ENCODE measurements at places on chromosomes 4 and X.

GRCh38 chr4:2587213-2587823 lies 50.9 kb downstream of the FAM193A start:
- no peak for DNase-seq

GRCh38 chr4:101355246-101355645 lies 7.9 kb upstream of the PPP3CA start:
- DNase-seq = no peak

DNA sequence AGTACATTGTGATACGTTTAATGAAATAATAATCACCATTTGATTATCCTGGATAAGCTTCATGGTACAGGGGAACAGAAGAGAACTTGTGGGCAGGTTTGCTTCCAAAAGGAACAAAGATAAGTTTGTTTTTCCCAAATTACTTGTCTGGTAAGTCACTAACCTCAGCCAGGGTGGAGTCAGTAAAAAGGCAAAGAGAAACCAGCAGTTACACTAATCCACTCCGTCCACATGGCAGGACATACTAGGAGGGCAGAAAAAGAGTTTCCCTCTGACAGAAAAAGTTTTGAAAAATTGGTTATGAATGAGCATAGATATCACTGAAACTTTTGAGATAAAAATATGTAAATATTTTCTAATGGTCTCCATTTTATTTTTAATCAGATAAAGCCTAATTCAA lies 285.9 kb downstream of the IL15 start:
- no peak for DNase-seq

DNA sequence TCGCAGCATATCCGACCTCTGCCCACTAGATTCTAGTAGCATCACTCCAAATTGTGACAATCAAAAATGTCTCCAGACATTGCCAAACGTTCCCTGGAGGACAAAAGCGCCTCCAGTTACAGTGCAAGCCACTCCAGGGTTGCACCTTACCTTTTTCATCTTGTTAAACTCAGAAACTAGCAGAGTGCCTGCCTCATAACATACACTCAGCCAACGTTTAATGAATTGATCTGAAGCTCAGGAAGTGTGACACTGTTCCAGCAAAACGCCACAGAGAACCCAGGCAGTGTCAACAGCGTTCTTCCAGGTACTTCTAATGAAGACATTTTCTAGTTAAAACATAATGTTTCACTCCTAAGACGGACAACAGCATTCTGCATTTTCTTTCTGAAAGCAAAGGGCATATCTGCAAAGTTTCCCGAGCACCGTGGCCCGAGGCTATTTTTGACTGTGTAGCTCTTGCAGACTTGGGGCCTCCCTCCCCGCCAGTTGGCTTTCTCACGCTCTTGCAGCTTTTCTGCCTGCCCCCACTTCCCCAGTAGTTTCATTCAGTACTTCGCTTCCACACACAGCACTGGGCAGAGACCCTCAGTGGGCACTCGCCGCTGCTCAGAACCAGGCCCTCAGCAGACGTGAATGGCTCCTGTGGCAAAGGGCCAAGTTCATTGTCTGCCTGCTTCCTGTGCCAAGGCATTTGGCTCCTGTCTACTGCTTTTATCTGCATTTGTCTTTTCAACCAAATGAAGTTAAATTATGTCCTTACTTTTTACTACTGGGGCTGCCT lies 133.4 kb upstream of the TTC29 start:
- DNase-seq = no peak

- no peak for DNase-seq
These were observed 36.0 kb upstream of the SMARCAD1 start for GRCh38 chr4:94171616-94172015.

Data from CD4-positive, alpha-beta T cell treated with Interferon gamma for 1 hour (primary cell).